ENCODE measurements at places on chromosomes 2 and 18.

DNA sequence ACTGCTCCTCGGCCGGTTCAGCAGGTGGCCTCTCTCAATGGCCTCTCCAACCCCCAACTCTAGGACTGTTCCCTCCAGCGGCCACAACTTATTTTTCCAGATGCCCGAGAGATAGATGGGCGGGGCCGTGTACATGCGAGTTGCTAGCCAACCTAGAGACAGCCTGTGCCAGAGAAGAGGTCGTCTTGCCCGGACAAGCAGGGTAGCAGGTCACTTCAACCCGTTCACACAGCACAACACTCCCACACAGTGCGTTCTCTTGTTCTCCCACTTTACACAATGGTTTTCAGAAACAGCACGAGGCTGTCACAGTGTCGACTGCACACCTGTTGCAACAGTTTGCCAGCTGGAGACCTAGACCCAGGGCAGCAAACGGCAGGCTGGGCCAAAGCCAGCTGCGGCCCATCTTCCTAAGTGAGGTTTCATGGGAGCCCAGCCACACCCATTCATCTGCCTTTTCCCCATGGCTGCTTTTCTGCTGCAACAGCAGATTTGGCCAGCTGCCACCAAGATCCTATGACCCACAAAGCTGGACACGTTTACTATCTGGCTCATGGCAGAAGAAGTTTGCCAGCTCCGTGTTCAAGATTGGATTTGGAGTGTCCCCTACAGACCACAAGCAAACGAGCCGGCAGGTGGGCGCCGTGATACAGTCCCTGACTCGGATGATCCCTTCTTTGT, 7.3 kb upstream of the PRLH start:
- DNase-seq = no peak

DNA sequence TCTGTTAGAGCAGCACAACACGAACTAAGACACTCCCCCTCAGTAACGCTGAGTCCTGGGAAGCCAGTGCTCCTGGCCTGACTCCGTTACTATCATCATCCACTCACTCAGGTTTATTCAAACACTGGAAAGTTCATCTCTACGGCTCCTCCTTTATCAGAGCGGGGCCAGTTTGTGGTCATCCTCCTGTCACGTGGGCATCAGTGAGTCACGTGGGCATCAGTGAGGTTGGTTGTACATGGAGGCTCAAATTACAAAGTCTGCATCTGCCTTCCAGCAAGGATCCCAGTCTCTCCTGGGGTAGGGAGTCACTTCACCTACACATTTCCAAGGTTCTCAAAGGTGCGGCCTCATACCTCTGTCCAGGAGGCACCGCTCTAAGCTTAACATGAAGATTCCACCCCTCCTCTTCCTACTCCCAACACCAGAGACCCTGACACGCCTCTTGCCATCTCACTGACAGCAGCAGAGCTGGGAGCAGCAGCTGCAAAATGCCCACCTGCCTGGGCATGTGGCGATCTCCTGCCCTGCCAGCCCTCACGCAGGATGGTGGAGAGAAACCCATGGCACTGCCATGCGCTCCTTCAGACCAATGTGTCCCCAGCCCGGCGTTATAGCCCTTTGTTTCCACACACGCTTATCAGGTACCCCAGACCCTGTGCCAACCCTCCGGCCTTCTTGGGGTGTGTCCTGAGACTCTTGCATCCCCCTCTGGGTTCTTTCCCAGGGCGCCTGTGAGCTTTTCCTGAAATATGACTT, 99.2 kb upstream of the PTPRM start:
- DNase-seq = no peak

GRCh38 chr2:228927028-228928010, 343.8 kb downstream of the PID1 start:
- no peak for DNase-seq

DNA sequence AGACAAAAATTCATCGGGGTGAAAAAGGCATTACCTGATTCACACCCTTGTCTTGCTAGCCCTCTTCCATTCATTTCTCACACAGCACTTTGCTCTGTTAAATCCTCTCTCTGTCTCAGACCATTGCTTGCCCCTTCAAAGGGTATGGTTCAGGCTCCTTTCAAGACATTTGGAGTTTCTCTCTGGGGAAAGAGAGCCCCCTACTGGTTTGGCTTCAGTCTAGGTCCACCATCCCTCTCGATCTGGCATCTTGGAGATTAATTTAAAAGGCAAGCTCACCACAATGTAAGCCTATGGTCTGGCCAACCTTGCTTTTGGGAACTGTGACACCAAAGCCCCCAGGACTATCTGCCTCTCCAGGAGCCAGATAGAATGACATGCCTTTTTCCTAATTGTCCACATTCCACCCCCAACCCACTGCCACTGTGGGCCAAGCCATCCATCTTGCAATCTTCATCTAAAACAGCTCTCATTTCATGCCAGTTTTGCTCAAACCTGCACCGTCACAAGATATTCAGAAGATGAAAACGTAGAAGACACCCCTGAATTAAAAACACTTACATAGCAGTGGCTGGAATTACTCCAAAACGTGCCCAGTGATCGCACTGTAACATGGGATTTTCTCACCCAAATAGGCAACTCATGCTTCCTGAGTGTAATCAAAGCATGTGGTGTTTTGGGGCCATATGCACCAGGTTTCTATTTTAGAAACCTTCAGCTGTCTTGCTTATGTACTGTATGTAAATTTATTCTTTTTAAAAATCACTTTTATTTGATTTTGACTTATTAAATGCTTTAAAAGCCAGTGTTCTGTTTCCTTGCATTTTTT, 93.9 kb downstream of the FARSB start:
- no peak for DNase-seq

DNA sequence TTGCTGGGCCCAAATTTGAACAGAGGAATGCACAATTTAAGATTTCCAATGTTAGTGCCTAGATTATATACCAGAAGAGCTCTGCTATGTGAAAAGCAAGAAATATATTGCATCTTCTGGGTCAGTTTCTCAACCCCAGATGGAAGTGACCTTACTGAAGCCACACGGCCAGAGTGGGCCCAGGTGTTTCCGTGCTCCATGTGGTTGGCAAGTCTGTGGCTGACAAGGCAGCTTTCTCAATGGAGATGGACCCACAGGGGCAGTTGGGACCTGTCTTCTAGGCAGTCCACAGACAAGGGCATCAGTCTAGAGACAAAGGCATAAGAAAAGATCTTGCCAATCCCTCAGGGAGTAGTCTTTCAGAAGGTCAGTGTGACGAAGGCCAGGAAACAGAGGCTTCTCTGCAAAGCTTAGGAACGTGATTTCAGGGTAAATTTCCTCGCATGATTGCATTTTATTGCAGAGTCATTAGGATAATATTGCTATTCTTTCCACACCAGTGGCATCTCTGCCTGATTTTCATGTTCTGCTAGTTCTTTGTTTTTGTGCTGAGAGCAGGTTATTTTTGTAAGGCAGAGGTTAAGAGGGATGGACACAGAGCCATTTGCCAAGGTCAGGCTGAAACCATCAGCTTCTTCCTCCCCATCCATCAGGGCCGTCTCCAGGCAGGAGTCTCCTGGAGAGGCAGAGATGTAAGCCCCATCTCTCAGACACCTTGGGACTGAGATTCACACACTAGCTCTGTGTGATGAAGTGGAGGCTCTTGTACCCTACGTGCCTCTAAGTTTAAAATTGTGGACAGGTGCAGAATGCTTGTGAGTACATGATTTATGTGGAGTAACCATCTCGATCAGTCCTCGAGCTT, 202.1 kb downstream of the ANKRD30B start:
- no peak for DNase-seq

DNA sequence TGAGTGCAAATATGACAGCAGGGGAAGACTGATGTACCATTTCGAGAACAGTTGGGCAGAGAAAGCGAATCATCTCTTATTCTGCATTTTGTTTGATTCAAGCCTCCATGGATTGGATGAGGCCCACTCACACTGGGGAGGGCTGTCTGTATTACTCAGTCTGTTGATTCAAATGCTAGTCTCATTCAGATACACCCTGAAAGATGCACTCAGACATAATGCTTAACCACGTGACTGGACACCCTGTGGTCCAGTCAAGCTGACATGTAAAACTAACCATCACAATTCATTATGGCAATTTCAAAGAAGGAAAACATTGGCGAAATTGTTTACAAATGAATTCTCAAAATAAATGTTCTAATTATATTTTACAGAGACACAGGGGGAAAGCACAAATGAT, 1210.2 kb downstream of the DPP10 start:
- DNase-seq = no peak

- no peak for DNase-seq
Measured at GRCh38 chr2:112836695-112837117, at the start of gene IL1B. TSS of gene IL1B (minus strand) at chr2:112836779. CDS start at chr2:112836229, 550 bp downstream.

DNA sequence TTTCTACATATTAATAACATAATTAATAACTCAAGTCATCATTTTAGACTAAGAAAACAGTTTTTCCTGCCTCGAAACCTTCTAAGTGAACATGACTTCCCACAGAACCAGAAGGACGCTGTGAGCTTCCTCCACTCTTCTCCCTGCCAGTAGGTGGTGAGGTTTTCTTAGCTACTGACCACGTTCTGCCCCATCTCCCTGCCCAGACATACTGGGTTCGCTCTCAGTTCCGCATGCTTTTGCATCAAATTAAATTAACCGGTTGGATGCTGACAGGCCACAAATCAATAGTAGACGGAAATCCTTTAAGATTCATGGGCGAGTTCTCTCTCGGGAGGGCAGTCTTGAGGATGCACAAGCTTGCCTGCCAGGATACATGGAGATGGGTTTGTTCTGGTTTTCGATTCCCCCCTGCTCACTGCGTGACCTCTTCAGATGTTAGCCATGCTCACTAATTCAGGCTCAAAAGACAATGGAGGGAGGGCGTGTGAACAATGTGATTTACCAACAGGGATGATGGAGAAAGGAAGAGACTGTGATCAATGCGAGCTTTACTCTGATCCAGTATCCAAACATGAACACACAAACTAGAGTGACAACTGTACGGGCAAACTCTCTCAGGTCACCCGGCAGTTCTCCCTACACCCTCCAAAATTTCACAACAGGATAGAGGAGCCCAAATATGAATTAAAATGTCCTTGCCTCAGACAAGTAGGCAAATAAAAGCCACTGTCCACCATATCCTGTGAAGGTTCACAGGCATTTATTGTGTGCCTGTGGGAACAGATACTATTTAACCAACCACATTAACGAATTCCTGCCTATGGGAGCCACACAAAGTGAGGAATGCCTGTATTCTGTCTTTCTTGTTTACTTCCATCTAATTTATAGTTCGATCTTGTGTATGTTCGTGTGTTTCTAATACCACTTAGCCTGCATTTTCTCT, 375.7 kb downstream of the EIPR1 start:
- DNase-seq = no peak

GRCh38 chr2:15554525-15555218, 6.5 kb downstream of the NBAS start:
- no peak for DNase-seq

DNA sequence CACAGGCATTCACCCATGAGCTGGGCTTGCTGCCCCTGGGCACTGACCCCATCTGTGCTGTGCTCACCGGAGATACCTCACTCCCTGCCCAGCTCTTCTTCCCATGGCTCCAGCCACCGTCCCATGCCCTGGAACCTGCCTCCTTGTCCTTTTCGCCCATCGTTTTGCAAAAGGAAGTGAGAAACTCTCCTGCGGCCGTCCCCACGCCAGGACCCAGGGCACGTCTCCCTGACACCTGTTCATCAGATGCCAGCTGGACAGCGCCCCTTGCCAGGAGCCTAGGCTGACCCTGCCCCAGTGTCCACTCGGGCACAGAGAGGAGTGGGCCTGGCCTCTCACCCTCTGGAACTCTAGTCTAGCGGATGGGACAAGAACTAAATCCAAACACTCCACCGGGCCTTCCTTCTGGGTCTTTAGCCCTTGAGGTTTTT, 238.6 kb downstream of the SEPTIN10 start:
- DNase-seq = no peak

DNA sequence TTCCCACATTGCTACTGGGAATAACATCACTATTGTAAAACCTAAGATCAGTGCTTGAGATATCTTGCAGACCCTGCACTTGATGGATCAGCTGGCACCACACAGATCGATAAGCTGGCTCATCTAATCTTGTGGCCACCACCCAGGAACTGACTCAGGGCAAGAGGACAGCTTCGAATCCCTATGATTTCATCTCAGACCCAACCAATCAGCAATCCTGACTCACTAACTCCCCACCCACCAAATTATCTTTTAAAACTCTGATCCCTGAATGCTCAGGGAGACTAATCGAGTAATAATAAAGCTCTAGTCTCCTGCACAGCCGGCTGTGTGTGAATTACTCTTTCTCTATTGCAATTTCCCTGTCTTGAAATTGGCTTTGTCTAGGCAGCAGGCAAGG, 11.3 kb upstream of the TEX44 start:
- no peak for DNase-seq

- no peak for DNase-seq
Measured at GRCh38 chr2:63700271-63700670, 111.5 kb downstream of the MDH1 start.

DNA sequence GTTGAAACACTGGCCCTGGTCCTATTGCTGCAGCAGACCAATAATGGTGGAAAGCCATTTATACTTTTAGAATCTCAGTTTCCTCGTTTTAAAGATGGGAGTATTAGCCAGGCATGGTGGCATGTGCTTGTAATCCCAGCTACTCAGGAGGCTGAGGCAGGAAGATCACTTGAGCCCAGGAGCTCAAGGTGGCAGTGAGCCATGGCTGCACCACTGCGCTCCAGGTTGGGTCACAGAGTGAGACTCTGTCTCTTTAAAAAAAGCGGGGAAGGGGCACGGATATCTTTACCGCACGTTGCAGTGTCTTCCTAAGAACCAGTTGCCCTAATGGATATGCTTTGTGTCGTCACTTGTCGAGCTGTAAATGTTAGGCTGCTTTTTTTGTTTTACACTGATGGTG, 8.3 kb downstream of the MTCL1 start:
- no peak for DNase-seq

GRCh38 chr2:75432761-75433361, 127.9 kb downstream of the EVA1A start:
- DNase-seq = no peak

DNA sequence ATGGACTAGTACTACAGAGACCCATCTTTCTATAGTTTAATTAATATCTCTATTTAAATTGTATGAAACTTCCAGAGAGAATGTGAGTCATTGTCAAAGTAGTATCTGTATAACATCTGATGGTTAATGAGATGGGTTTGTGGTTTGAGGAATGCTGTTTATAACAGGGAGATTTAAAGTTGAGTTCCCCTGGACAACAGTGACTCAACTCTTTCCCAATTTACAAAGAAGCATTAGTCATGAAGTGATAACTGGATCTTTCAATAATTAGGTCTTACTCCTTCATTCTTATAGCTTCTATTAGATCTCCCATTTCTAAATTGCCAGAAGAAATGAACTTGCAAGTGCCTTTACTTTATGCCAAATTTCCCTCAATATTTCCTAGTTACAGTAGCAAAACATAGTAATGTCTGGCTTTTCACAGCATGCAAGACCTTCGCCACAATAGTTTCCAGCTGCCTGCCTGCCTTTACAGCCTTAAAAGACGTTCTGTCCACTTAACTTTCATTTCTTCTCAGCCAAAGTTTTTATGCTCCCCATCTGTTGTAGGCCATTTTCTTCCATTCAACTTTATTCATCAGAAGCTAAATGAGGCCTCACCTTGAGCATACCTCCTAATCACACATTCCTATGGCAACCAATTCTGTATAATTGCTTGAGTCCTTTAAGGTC, 47.7 kb upstream of the WDR75 start:
- no peak for DNase-seq

Data from T-helper 22 cell (primary cell).